ELR (cell line): ENCODE measurements at places on chromosomes 1 and 21.

- peak; percentile 81 for DNase-seq
Measured at GRCh38 chr1:119702384-119702783, 9.3 kb upstream of the PHGDH start.

- DNase-seq, result no peak
Measured at GRCh38 chr1:207316622-207317391, 4.7 kb upstream of the CD55 start.

DNA sequence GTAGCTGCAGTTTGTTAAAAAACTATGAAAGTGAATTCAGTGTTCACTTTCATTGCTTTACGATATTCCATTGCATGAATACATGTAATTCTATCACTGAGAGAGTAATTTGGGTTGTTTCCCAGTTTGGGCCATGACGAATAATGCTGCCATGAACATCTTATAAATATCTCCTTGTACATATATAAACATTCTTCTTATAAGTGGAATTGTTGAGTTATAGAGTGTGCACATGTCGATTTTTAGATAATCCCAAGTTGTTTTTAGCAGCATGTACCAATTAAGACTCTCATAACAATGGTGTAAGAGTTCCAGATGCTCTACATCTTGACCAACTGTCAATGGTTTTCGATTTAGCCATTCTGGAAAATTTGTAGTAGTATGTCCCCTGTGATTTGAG lies 40.9 kb downstream of the ALG6 start:
- DNase-seq, result no peak

DNA sequence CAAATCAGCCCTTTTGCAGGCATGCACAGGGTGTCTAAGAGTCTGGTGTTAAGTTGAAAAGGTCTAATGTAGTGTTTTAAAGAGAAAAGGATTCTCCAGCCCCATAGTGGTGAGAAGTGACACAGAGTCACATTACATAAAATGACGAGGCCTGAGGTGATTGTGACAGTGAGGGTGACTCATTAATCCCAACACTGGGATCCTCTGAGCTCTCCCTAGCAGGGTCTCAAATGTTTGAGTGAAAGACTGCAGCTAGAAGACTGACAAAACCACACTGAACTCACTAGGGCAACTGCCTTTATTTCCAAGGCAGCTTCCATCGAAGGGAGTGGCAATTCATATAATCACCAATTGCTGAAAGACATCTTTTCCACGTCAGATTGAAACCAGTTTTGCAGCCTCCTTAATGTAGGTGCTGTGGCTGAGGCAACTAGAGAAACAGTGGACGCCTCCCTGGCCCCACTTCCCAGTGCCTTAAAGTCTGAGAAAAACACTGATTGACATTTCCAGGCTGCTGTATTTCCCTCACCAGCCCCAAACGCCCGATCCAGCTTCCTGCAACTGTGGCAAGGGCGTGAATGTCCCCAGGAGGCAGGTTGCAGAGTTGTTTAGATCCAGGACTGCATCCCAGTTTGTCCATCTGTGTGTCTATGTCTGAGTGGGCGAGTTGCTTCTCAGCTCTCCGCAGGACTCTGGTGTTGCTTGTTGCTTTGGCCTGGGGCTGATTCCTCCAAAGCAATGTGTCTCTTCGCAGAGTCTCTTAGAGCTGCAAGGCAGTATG lies 81.4 kb downstream of the RUNX1 start:
- DNase-seq, result peak; percentile 64

DNA sequence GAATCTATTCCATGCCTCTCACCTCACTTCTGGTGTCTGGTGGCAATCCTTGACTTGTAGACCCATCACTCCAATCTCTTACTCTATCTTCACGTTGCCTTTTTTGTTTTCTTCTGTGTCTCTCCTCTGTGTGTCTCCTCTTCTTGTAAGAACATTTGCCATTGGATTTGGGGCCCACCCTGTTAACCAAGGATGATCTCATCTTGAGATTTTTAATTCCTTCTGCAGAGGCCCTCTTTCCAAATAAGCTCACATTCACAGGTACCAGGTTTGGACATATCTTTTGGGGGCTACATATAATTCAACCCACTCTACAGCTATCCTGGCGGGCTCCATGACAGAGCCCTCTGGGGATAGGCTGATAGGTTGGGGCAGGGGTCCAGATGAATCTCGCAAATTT lies 55.8 kb downstream of the UBE2T start:
- no peak for DNase-seq

DNA sequence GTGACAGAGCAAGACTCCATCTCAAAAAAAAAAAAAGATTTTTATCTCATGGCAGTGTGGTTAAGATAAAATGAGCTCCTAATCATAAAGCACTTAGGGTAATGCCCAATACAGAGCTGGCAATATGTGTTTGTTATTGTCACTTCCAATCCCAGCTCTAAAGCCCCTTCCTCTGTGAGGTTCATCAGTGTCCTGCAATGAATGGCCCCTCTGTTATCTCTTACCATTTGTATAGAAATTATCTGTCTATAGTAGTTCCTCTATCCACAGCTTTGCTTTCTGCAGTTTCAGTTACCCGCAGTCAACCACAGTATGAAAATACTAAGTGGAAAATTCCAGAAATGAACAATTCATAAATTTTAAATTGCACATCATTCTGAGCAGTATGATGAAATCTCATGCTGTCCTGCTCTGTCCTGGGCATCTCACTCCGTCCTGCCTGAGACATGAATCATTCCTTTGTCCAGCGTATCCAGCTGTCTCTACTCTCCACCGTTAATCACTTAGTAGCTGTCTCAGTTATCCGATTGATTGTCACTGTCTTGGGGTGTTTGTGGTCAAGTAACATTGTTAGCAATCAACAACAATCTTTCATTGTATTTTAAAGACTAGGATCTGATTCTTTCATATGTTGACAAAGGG lies 50.2 kb upstream of the DNAH14 start:
- peak; percentile 55 for DNase-seq

DNA sequence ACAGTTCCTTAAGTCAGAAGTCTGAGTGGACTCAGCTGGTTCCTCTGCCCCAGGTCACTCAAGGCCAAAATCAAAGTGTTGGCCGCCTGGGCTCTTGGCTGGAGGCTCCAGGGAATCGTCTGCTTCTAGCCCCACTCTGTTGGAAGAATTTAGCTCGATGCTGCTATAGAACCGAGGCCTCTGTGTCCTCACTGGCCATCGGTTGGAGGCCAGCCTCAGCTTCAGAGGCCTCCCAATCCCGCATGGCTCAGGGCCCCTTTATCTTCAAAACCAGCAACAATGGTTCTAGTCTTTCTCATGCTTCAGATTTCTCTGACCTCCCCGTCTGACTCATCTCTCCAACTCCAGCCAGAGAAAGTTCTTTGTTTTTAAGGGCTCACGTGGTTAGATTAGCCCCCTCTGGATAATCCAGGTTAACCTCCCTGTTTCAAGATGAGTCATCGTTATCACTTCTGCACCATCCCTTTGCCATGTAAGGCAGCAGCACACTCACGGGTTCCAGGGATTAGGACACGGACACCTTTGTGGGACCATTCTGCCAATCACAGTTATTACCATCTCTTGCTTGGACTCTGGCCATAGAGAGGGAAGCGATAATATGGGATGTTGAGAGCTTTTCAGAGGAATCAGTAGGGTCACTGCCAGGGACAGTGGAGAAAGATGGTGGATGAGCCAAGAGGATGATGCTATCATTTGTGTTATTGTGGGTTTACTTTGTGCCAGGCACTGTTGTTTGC lies 13.6 kb downstream of the FHAD1 start:
- DNase-seq, result peak; percentile 45

DNA sequence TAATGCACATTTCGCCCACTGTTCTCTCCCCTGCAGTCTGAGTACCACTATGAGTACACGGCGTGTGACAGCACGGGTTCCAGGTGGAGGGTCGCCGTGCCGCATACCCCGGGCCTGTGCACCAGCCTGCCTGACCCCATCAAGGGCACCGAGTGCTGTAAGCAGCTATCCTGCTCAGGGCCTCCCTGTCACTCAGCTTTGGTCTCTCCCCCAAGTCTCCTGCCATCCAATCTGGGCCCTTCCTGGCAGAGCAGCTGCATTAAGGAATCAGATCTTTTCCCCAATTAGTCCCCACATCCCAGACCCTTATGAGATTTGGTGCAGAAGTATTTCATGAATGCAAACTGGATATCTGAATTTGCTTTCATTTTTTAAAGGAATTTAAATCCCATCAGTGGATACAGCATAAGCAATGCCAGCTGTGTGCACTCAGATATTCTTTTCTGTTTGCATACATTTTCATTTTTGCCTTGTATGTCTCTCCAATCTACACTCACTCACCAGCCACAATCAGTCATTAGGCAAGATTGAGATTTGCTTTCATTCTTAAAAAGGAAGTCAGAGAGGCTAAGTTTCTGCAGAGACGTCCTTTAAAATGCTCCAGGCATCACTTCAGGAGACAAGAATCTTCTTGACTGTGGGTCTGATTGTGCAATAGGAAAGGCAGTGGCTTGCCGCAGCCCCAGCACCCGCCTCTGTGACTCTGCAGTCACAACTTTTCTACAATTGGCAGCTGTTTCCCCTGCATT lies 48.1 kb downstream of the ELAPOR1 start:
- peak; percentile 80 for DNase-seq

DNA sequence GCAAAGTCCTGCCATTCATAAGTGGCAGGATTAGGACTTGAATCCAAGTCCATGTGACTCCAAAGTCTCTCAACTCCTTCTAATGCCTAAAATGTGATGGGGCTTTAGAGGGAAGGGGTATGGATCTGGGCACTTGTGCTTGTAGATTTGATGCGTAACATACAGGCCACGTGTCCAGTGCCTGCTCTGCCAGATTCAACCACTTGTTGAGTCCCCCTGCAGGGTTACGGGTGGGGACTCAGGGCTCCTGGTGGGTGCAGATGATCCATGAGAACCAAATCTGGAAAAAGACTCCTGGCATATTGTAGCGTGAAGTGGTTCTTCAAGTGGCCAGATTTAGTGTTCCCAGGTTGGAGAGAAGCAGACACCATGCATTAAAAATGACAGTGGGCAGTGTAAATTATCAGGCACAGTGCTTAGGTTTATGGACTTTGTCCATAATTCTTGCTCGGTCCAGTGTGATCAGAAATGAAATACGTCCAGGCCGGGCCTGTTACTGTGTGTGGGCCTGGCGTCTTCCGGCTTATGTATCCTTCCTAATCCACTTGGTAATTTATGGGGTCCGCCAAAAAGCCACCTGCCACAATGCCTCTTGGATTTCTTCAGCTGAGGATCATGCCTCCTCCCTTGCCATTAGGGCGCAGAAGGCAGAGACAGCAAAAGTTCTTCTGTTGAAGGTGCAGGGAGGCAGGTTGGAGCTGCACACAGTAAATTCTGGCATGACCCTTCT lies 51.2 kb upstream of the LRP8 start:
- no peak for DNase-seq

GRCh38 chr1:31949862-31950261 lies 11.7 kb upstream of the PTP4A2 start:
- no peak for DNase-seq

- DNase-seq, result peak; percentile 84
Measured at GRCh38 chr1:65762081-65762862, 30.4 kb upstream of the PDE4B start.

DNA sequence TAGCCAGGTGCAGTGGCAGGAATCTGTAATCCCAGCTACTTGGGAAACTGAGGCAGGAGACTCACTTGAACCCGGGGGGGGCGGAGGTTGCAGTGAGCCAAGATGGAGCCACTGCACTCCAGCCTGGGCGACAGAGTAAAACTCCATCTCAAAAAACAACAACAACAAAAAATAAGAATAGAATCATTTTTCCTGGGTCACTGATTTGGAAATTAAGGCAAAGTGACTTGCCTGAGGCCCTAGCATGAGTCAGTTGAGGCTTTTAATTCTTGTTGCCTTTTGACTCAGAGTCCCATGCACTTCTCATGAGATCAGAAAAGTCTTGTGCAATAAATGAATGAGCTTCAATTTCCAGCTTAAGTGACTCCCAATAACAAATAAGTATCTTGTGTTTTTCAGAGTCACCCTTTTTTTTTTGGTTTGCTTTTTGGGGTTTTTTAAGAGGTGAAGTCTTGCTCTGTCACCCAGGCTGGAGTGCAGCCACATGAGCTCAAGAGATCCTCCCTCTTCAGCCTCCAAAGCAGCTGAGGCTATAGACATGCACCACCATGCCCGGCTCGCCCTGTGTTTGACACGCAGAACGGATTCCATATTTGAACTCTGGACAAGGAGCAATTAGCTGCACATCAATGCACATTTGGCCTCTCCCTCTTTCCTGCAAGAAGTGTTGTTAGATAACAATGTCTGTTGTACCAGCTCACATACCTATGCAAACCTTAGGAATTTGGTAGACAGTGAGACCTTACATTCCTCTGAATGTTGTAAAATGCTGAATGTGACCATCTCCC lies 3.4 kb upstream of the PLEKHM2 start:
- DNase-seq, result peak; percentile 96

GRCh38 chr1:159076438-159077119 lies at the start of gene AIM2:
Gene AIM2, minus strand, starts transcription at chr1:159076766. Its CDS starts 3,267 bp downstream, at chr1:159073499.
- DNase-seq, result peak; percentile 82

DNA sequence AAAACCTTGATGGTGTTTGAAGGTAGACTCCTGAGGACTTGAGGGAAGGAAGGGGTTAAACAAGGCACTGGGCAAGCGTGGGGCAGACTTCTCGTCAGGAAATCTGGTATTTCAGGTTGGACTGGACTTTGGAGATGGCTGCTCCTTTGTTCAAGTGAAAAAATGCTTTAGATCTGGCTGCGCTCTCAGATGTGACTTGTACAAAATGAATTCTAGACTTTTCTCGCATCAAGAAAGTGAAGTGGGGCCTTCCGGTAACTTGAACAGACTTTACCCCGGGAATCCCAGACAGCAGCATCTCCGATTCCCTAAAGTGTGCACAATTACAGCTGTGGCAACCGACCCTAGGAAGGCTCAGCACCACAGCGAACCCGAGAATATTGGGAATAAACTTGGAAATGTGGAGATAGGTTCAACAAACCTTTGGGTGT lies 44.3 kb upstream of the ERRFI1 start:
- DNase-seq, result no peak

DNA sequence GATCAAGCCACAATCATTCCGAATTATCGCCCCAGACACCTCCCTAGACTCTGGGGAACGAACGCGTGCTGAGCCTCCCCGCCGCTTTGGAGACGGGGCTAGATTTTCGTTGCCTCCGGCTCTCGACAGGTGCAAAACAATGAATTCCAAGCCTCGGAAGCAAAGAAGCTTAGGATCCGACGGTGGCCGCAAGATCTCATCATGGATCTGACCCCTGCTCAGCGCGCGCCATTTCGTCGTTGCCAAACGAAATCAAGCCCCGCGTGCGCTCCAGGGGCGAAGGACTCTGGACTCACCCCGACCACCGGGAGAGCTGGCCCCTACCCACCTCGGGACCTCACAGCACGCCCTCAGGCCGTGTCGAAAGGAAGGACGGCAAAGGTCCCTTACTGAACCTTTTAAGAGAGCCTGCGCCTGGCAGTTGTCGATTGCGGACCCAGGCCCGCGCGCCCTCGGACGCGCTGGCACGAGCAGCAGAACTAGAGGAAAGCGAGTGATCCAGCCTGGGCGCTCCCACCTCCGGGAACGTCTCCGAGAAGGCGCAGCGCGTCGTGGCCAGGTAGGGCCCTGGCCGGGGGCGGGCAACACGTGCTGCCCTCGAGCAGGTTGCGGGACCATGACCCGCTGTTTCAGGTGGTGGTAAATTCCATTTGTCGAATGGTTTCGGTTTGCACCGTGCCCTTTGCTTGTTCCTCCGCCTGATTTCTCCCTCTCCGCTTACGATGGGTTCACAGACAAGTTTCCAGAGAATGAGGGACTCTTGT lies 1.6 kb upstream of the RUNX3 start:
- no peak for DNase-seq

- peak; percentile 43 for DNase-seq
Measured at GRCh38 chr1:209411491-209411929, 172.0 kb upstream of the CAMK1G start.
